ENCODE measurements at places on chromosomes 7 and 10.

- peak; percentile 73 for DNase-seq
These were observed 29.5 kb upstream of the ANKRD2 start for GRCh38 chr10:97543025-97543546.

- peak; percentile 37 for DNase-seq
These were observed 46.3 kb upstream of the RNF216 start for GRCh38 chr7:5827755-5828154.

- DNase-seq, result no peak
These were observed 2.5 kb downstream of the ASB13 start for GRCh38 chr10:5663692-5664427.

- no peak for DNase-seq
These were observed 43.1 kb downstream of the ARL4A start for GRCh38 chr7:12730523-12730922.

GRCh38 chr10:124611738-124612137, 132.4 kb downstream of the FAM53B start:
- peak; percentile 64 for DNase-seq

- no peak for DNase-seq
These were observed 384.8 kb downstream of the DNAJB6 start for GRCh38 chr7:157721468-157722136.

GRCh38 chr7:69696054-69696591, 97.8 kb downstream of the AUTS2 start:
- DNase-seq, result peak; percentile 5

DNA sequence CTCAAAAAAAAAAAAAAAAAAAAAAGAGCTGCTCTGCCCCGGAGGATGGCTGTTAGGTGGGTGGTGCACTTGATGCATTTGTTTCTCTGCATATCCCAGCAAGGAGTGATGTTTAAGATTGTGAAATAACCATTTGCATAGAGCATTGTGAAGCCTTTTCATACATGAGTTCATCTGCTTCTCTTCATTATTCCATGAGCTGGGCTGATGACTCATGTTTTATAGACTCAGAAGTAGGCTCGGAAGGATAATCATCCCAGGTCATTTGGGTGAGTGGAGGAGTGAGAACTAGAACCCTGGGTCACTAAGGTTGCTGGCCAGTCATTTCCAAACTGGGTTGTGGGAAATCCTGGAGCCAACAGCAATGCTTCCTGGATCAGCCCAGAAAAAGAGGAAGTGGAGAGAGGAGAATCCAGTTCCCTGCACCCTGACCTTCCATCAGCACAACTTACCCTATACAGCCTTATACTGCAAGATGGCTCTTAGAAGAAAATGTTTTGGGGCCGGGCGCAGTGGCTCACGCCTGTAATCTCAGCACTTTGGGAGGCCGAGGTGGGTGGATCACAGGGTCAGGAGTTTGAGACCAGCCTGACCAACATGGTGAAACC, 45.3 kb downstream of the TACC2 start:
- DNase-seq, result no peak

DNA sequence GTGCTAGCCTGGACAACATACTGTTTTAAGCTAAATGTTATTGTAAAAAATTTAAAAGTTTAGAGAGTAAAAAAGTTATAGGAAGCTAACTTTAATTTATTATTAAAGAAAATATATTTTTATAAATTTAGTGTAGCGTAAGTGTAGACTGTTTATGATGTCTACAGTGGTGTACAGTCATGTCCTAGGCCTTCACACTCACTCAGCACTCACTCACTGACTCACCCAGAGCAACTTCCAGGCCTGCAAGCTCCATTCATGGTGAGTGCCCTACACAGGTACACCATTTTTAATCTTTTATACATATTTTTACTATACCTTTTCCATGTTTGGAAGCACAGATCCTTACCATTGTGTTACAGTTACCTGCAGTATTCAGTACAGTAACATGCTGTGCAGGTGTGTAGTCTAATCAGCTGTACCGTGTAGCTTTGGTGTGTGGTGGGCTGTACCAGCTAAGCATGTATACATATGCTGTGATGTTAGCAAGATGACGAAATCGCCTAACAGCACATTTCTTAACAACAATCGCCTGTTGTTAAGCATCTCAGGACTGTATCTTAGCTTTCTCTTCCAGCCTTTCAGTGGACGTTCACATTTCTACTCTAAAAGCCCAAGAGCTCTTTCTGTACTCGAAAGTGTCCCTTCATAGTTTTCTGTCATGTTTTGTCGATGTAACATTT, 12.5 kb downstream of the RNF32 start:
- DNase-seq, result no peak

- DNase-seq, result no peak
These were observed 716.2 kb downstream of the NXPH1 start for GRCh38 chr7:9149499-9150082.

DNA sequence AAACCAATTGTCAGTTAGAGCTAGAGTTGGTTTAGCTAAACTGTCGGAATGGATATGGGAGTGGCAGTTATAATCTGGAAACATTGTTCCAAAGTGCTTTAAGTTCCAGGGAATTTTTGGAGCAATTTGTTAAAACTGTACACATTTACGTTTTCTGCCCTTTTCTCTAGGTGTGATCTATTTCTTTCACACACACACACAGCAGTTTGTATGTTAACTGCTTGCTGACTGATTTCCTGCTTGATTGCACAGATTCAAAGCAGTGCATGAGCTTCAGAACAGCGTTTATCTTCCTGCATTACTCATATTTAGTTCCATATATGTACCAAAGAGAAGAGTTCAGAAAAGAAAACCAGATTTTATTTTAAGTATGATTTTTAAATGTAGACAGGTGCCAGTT, 57.9 kb downstream of the MGMT start:
- no peak for DNase-seq

DNA sequence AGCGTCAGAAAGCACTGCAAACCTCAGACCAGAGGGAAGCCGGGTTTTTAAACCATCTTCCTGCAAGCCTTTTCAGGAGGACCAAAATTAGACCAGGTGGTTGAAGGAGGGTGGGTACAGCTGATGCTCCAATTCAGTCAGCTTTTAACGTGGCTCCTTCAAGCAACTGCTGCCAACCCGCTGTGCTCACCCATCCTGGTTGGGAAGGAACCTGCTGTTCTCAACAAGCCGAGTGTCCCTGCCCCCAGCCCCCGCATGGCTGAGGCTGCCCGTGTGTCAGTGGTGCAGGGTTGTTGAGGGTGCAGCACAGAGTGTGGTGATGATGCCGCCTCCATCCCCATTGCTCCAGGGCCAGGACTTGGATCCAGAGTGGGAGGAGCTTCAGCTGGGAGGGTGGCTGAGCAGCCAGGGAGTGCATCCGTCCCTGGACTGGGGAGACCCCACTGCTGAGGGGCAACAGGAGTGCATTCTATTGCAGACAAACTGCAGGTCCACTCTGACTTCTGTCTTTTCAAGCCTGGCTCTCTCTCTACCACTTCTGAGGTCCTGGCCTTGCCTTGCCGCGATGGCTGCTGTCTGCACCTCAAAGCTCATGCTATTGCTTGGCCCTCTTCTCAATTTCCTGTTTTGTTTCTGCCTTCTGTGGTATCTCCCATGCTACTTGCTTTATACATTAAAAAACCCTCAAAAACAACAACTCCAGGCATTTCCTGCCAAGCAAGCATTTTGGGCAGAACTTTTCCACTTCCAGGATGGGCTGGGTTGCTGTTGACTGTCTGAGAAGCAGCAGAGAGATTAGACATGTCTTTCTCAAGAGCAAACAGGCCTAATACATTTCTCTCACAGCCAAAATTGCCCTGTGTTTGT, 134.7 kb downstream of the DNAJB6 start:
- DNase-seq, result no peak

DNA sequence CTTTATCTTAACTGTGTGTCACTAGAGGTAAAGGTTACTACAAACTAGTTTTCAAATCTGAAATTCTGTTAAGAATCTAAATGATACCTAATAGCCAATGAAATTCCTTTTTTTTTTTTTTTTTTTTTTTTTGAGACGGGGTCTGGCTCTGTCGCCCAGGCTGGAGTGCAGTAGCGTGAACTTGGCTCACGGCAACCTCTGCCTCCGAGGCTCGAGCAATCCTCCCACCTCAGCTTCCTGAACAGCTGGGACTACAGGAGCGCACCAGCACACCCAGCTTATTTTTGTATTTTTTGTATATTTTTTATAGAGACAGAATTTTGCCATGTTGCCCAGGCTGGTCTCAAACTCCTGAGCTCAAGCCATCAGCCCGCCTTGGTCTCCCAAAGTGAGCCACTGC, 160.3 kb upstream of the NEBL start:
- no peak for DNase-seq

- DNase-seq, result no peak
These were observed 12.7 kb downstream of the ZMIZ1 start for GRCh38 chr10:79081353-79082034.

- no peak for DNase-seq
These were observed 121.5 kb downstream of the KAT6B start for GRCh38 chr10:74947781-74948401.

GRCh38 chr10:113566888-113567287, 14.0 kb downstream of the HABP2 start:
- DNase-seq, result no peak

Measured in CD4-positive, alpha-beta T cell treated with Interleukin-4 for 1 hour (primary cell).